ENCODE measurements at places on chromosomes 11 and 22.

DNA sequence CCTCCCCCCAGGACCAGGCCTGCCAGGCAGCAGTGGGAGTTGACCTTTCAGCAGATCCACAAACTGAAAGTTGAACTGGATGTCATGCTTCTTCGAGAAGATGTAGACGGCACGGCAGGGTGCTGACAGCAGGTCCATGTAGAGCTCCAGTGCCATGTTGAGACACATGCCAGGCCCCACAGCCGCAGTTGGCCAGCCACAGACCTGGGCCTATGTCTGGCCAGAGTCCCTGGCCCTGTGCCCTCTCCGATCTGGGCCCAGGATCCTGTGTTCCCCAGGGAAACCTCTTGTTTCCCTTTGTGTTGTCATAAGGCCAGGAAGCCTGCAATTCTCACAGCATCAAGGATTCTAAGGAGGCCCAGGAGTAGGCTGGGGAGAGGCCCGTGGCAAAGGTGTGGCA, at the start of gene GSTT4:
TSS of gene GSTT4 (minus strand) at position 253 of the 400 bp plus-strand sequence. CDS start at position 156, 97 bp downstream.
- DNase-seq: no peak

DNA sequence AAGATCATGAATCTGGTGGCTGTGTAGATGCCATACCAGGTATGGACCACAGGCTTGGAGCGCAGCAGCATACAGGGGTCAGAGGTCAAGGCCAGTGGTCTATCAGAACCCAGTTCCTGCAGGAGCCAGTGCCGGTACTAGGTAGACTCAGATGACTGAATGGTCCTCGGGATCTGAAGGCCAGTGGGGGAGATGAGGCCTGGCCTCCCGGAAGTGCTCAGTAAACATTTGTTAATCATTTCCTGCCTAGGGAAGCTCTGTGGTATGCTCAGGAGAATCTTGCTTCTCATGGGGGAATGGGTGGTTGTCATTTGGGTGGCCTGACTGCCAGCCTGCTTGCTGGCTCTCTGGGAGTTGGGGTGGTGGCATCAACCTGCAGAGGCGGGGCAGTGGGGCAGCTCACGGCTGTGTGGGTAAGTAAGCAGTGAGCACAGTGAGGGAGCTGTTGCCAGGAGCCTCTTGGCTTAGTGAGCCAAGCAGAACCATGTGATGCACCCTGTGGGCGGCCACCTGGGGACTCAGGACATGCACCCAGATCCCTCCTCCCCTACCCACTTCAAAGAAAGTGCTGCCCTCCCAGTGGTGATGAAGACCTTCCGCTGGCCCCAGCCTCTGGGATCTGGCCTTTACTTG, 33.0 kb downstream of the PTPRJ start:
- peak; percentile 31 for DNase-seq

GRCh38 chr11:110447343-110447742, 17.6 kb downstream of the FDX1 start:
- DNase-seq: no peak

DNA sequence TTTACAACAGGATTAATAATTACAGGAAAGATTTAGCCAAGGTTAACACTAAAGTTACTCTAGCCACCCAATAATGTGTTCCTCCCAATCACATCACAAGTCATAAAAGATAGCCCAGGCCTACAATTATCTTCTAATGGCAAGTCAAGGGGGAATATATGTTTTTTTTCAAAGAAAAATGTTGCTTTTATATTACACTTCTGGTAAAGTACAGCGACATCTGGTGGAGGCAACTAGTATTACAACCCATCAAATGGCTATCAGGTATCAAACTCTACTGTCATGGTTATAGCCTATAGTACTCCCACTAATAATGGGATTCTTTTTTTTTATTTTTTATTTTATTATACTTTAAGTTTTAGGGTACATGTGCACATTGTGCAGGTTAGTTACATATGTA, 71.8 kb downstream of the XRRA1 start:
- no peak for DNase-seq

DNA sequence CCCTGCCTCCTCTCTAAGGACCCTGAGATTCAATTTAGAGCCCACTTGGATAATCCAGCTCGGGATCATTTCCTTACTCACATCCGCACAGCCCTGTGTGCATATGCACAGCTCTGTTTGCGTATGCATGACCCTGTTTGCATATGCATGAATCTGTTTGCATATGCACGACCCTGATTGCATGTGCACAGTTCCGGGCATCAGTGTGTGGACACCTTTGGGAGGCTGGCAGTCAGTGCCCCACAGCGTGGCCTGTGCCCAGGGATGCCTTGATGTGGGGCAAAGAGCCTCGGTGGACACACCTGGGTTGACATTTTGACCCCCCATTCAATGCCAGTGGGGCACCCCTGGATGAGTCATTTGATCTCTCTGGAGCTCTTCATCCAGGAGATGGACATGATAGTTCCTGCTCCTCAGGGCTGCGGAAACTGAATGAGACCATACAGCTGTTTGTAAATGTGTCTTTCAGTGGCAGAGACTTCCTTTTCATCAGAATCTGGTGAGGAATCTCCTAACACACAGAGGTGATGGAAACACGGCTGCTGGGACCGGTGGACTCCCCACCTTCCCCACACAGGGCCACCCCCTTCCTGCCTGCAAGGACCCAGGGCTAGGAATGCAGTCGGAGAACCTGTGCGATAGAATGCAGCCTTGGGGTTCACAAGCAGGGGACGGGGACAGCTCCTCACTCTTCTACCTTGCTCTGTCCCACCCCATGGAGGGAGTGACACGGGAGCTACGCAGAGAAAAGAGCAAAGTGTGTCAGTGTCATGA, 41.2 kb downstream of the MYEOV start:
- no peak for DNase-seq

- no peak for DNase-seq
Observed at GRCh38 chr11:12284316-12285050, 92.9 kb upstream of the PARVA start.

DNA sequence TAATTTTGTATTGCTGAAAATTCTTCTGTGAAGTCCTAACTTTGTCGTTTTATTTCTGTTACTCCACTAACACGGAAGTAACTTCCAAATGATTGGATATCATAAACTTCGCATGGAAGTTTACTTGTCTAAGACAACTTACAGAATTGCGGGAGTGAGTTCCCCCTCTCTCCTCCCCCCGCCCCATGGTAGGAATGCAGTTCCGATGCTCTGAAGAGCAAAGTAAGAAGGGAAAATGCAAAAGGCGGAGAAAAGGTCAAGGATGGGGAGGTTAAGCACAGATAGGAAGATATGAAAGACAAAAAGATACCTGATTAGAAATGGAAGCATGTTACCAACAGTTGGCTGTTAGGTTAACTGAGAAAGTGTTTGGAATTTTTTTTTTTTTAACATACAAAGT, 1.3 kb downstream of the EIF3M start:
- DNase-seq: no peak

DNA sequence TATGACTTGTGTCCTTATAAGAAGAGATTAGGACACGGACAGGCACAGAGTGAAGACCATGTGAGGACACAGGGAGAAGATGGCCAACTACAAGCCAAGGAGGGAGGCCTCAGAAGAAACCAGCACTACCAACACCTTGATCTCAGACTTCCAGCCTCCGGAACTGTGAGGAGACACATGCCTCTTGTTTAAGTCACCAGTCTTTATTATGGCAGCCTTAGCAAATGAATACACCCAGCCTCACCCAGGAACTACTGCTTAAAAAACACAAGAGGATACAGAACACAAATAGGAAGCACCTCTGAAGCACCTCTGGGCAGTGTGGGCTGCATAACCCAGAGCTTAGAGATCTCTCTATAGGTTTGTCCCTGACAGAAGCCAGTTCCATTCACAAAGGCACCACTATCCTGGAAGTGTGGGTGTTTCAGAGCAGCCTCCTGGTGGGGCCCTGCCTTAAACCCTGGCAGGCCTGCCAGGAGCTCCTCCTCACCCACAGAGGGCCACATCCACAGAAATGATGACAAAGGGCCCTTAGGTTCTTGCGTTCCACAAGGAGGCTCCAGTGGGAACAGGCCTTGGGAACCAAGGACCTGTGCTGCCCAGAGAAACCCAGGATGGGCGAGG, 58.8 kb downstream of the CHRDL2 start:
- DNase-seq: no peak

- DNase-seq: no peak
Observed at GRCh38 chr11:35850191-35850590, 93.7 kb upstream of the LDLRAD3 start.

- no peak for DNase-seq
Observed at GRCh38 chr11:102590276-102591049, 34.7 kb downstream of the MMP20 start.

GRCh38 chr11:2754008-2754407, 54.2 kb upstream of the KCNQ1OT1 start:
- no peak for DNase-seq

DNA sequence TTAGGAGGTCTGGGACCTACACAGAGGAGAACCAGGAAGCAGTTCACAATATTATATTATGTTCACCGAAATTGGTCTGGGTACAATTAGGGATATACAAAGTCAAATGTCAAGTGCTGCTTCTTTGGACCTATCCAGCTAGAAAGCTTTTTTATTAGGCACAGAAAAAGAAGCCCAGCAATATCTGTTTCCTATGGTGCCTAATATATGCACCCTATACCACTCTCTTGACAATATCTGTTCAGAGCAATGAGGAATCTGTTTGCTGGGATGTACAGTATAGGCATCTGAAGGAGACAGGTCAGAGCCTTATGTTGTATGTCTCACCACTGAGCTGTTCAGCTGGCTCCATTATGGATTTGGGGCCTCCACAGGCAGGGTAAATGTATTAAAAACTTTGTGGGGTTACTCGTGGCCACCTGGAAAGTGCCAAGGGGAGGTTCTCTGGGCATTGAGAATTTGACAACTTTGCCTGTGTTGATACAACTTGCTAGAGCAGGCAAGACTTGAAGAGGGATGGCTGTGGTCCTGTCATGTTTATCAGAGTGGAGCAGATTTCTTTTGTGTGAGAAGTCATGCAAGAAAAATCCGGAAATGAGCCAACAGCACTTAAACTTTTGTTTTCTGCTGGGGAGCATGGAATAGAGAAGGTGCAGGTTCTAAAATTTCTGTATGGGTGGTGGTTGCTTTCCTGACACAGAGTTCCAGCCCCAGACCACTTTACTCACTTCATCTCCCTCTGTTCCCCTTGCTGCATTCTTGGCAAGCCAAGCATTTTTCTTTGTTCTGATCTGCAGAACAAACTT, 10.1 kb downstream of the STIM1 start:
- DNase-seq: no peak

- no peak for DNase-seq
Observed at GRCh38 chr11:8768625-8769333, 86.2 kb downstream of the RPL27A start.

GRCh38 chr22:25007444-25008106, 55.1 kb downstream of the KIAA1671 start:
- DNase-seq: no peak

DNA sequence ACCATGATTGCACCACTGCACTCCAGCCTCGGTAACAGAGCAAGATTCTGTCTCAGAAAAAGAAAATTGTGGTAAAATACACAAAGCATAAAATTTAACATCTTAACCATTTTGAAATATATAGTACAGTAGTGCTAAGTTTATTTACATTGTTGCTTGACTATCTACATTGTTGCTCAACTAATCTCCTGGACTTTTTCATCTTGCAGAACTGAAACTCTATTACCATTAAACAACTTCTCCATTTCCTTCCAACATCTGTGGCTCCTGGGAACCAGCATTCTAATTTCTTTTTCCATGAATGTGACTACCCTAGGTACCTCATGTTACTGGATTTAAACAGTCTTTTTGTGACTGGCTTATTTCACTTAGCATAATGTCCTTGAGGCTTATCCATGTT, 13.5 kb upstream of the VWA5A start:
- DNase-seq: no peak

GRCh38 chr11:69040581-69041260, 8.0 kb upstream of the TPCN2 start:
- DNase-seq: no peak

DNA sequence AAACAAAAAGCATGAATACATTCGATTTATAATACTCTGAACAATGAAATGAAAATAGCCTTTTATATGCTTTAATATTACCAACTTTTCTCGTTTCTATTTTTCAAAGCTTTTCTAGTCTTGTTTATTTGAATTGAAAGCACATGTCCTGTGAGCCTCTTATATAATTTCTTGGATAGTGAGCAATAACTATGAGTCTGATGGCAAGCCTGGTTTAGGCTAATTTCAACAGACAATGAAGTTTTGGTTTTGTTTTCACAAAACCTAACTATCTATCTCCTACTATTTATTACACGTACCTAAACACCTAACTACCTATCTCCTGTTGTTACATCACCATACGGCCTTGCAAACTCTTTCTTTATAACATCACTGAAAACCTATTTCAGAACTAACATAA, 29.2 kb upstream of the CEP126 start:
- no peak for DNase-seq

- DNase-seq: no peak
Observed at GRCh38 chr22:46774253-46774979, 12.0 kb downstream of the TBC1D22A start.

GRCh38 chr22:21827628-21828267, 39.7 kb downstream of the MAPK1 start:
- no peak for DNase-seq

DNA sequence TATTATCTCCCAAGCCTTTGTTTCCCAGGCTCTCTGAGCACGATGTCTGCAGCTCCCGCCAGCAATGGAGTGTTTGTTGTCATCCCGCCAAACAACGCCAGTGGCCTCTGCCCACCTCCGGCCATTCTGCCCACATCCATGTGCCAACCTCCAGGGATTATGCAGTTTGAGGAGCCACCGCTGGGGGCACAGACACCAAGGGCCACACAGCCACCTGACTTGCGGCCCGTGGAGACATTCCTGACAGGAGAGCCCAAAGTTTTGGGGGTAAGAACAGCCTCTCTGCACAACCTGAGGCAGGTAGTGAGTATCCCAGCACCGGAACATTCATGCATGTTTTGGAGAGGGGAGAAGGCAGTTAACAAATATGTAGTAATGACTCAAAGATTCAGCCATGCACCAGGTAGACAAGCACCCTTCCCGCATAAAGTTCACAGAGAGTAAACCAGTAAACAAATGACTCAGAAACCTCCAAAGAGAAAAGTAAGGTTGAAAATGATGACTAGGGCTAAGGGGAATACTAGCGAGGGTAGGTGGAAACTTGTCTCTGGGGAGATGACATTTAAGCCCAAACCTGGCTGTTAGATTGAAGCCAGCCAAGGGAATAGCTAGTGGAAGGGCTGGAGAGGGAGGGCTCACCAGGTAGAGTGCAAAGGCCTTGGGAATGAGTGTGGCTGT, 7.2 kb downstream of the MS4A15 start:
- no peak for DNase-seq

DNA sequence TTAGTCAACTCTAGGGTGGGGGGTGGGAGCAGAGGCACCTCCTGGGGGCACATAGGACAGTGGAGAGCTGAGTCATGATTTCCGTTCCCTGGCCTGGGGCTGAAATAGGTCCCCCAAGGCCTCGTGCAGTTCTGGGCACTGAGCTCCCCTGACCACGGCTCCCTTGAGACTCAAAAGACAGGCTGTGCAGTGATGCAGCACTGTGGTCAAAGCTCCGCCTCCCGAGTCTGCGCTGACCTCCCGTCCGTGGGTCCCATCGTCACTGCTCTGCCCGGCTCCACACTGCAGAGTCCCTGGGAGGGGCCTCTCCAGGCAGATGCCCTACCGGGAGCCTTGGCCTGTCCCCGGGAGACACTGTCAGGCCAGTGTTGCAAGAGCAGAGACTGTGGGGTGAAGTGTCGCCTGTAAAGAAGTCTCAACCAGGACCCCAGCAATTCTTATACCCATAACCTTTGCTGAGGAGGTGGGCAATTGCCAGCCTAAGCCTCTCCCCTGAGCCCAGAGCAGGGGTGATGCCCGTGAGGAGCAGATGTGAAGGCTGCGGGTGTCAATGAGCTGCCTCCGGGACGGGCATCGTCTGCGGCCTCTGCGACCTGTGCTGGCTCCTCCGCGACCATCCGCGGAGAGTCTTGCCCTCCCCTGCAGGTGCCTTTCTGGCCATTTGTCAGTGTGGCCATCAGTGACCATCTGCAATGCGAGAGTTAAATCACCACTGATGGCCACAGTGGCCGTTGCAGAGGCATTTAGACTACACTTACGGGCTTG, 877.3 kb downstream of the BRD1 start:
- no peak for DNase-seq

Measured in activated T-helper 9 cell treated with anti-CD3 and anti-CD28 coated beads, Interleukin-2, amount 50 U/mL, for 16 hours (primary cell).